ENCODE measurements at places on chromosomes 5 and 9.

- no peak for DNase-seq
Observed at GRCh38 chr9:28758971-28759370, 1185.7 kb upstream of the C9orf72 start.

DNA sequence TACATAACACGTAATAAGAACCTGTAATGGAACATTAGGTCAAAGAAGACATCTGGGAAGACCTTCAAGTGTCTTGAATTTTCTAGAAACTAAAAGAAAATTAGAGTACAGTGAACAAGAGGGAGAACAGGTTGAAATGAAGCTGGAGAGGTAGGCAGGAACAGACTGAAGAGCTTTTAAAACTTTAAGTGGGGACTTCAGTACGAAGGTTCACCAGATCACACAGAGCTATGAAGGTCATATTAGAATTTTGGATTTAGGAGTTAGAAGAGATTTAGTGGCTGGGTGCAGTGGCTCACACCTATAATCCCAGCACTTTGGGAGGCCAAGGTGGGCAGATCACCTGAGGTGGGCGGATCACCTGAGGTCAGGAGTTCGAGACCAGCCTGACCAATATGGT lies 26.6 kb downstream of the MLANA start:
- no peak for DNase-seq

DNA sequence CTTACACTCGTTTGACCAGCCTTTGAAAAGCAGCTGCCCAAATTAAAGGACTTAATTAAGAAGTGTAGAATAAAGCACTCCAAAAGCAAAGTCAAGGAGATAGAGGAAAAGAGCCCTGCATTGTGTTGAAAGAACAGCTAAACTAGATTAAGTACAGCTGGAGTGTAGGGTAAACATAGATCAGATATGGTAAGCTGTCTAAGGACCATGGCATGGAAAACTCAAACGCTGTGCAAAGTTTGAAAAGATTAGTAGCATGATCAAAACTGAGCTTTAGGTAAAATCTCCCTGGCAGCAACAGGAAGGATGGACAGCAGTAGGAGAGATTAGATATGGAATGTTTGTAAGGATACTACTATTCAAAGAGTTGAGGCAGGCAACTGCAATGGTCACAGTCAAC lies 55.4 kb downstream of the BNC2 start:
- no peak for DNase-seq

- no peak for DNase-seq
Observed at GRCh38 chr5:124729720-124730359, 16.6 kb downstream of the ZNF608 start.

DNA sequence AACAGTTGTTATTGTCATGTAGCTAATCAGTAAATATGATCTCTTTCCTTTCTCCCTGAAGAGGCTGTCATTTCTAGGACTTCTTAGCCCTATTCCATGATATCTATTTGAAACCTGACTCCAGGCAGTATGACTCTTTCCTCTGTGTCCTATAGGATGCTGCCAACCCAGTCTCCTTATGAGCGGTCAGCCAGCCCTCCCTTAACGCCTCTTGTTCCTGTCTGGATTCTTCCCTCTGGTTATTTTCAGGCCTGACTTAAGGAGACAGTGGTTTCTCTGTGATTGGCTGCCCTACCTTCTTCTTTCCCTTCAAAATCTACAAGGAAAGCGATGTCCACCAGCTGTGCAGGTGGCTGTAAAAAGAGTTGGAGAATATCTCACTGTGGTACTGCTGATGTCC lies 19.4 kb upstream of the C5orf63 start:
- DNase-seq = no peak

GRCh38 chr5:107671742-107672210 lies 1.0 kb upstream of the EFNA5 start:
- no peak for DNase-seq

DNA sequence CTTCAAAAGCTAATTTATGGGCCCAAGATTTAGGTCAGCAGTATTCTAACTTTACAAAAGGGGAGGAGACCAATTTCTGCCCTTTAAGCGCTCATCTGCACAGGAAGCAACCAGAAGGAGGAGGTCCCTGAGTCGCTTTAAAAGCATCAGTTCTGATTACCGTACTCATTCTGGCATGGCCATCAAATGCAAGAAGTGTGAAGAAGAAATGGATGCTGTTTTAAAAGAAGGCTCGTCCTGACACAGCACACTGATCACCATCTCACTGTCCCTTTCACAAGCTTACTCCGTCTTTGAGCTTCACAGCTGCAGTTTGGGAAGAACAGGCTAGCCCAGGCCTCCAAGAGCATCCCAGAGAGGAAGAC lies 17.5 kb downstream of the ZNF608 start:
- DNase-seq = no peak

DNA sequence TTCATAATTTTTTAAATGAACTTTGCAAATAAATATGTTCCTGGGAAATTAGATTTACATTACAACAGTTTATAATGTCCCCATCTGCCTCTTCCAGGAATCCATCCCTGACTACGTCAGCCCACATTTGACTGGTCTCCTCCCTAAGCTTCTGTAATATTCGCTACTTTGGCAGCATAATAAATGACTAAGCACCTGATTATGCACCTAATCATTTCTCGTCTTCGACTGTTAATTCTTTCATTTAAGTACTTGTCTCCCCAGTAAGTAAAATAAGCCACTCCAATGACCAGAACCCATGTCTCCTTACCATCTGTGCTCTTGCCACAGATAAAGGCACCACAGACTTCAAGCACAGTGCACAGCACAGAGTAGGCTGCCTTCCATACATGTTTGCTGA lies 122.7 kb downstream of the DENND1A start:
- DNase-seq = no peak

DNA sequence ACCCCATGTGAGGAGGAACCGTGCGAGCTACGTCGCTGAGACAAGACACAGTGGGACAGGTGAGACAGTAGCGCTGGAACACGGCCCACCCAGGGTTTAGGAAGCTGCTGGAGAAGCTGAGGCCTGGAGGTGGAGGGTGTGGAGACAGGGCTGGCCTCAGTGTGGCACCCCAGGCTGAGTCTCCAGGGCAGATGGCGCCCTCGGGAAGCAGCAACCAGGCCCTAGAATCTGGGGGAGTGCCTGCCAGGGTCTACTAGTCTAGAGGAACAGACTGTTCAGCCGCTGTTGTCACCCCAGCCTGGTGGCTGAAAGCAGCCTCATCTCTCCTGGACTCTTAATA lies 4.6 kb upstream of the TERT start:
- DNase-seq = no peak

- no peak for DNase-seq
Observed at GRCh38 chr9:105500108-105500766, 52.4 kb downstream of the FSD1L start.

GRCh38 chr5:116539222-116539621 lies 35.4 kb downstream of the SEMA6A start:
- no peak for DNase-seq

DNA sequence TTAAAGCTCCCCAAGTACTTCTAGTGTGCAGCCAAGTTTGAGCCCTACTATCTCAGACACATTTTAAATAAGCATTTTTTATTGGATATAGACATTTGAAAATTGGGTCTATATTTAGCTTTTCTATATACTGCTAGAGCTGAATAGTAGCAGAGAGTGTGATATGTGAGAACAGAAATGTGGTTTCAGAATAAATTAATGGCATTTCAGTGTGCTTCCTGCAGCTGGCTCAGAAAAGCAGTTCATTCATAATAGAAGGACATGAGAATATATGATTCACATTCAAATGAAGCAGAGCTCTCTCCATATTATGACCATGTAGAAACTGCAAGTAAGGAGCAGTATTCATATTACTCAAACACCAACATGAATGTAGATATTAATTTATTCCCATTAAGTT lies 464.0 kb downstream of the PTPRD start:
- DNase-seq = no peak

DNA sequence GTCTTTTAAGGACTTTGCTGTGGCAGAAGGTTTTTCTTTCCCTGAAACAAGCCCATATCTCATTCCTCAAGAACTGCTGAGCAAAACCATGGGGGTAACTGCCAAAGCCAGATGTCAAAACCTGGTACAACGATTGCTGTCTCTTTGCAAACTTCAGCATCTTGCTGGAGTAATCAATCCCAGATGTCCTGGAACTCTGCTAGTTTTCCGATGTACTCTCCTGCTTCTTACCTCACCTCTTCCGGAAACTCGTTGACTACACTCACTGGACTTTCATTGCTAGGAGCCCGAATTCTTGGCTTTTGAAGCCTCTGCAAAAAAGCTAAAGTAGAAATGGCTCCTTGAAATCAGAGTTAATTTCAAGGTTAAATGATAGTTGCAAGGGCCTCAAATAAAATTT lies 23.3 kb downstream of the RAD1 start:
- no peak for DNase-seq

DNA sequence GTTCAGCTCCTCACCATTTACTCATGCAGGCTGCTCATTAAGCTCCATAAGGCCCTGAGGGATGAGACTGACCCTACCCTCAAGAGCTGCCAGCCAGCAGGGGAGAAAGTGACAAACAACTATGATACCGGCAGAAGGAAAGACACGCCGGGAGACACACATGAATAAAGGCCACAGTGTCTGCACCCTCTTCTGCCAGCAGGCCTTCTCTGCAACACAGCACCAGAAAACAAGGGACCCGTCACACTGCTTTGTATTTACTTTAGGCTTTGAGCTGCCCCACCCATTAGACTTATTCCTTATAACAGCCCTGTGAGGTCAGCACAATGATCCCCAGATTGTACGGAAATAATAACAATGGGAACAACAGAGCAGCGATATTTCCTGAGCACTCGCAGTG lies 7.2 kb downstream of the GABBR2 start:
- DNase-seq = no peak

- DNase-seq = no peak
Observed at GRCh38 chr5:36801523-36801922, 75.0 kb upstream of the NIPBL start.

DNA sequence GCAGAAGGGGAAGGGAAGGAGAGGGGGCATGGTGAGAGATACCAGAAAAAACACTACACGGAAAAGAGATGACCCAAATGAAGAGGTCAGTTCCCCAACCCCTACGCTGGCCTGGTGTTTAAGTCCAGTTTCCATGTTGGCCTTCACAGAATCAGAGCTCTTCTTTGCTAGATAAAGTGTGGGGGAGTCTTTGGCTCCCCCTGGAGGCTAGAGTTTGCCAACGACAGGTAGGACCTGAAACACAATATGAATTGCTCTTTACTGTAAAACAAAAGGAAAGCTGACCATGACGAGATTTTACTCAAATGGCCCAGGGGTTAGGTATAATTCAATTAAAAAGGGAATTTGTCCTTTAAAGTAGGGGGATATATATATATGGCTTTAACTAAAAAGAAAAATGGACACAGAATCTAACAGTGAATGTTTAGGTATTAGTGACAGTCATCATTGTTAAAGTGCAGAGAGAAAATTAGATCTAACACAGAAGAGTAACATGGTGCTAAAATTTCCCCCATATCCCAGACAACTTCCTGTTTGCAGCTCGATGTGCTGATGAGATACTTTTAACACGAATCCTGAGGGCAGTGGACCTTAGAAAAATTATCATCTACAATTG lies 92.0 kb downstream of the SV2C start:
- peak; percentile 20 for DNase-seq

DNA sequence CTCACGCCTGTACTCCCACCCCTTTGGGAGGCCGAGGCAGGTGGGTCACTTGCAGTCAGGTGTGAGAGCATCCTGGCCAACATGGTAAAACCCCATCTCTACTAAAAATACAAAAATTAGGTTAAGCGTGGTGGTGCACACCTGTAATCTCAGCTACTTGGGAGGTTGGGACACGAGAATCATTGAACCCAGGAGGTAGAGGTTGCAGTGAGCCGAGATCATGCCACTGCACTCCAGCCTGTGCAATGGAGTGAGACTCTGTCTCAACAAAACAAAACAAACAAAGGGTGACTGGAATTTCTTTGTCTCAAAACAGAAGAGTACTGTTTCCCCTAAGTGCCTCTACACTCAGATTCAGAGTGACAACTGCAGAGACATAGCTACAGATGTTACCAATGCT lies 116.1 kb downstream of the AP3B1 start:
- DNase-seq = no peak

DNA sequence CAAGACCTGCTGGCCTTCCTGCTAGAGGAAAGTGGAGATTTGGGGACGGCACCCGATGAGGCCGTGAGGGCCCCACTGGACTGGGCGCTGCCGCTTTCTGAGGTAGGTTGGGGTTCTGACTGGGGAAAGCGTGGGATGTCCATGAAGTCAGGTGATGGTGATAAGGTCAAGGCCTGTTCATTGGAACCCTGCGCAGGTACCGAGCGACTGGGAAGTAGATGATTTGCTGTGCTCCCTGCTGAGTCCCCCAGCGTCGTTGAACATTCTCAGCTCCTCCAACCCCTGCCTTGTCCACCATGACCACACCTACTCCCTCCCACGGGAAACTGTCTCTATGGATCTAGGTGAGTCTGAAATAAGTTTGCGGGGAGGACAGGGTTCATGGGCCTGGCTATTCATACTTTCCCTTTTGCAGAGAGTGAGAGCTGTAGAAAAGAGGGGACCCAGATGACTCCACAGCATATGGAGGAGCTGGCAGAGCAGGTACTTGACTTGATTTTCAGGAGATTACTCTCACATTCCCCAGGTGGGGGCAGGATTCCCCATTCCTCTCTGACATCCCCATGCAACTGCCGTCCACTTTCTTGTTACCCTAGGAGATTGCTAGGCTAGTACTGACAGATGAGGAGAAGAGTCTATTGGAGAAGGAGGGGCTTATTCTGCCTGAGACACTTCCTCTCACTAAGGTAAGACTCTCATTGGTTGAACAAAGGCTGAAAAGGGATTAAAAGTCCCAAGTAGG lies 505 bp downstream of the CREB3 start:
- DNase-seq = no peak

DNA sequence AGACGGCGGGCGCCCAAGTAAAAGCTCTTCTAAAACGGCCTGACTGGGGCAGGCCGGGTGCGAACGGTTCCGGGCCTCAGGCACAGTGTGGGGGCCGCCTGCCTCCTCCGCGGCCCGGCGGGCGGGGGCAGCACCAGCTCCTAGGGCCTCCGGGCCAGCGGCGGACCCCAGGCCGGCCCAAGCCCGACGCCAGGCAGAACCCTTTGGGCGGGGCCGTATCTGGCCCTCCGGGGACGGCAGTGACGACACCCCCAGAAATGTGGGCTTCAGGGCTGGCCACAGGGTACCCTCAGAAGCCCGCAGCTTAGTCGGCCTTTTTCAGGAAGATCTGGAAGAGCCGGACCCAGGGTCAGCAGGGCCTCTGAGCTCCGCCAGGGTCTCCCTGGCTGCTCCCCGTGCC lies 4.0 kb downstream of the LTC4S start:
- DNase-seq = no peak

- no peak for DNase-seq
Observed at GRCh38 chr5:75964008-75964407, 119.2 kb upstream of the SV2C start.

- no peak for DNase-seq
Observed at GRCh38 chr9:37210737-37211523, 90.6 kb downstream of the ZCCHC7 start.
